ENCODE measurements at places on chromosomes 12 and 14.
A peak's percentile ranks its signal among the peaks of the same experiment; 100 is the strongest.

GRCh38 chr12:99287136-99287535, 360.4 kb upstream of the GARIN6 start:
- no peak for DNase-seq

GRCh38 chr12:45577844-45578399, 151.6 kb upstream of the ARID2 start:
- DNase-seq, result no peak

DNA sequence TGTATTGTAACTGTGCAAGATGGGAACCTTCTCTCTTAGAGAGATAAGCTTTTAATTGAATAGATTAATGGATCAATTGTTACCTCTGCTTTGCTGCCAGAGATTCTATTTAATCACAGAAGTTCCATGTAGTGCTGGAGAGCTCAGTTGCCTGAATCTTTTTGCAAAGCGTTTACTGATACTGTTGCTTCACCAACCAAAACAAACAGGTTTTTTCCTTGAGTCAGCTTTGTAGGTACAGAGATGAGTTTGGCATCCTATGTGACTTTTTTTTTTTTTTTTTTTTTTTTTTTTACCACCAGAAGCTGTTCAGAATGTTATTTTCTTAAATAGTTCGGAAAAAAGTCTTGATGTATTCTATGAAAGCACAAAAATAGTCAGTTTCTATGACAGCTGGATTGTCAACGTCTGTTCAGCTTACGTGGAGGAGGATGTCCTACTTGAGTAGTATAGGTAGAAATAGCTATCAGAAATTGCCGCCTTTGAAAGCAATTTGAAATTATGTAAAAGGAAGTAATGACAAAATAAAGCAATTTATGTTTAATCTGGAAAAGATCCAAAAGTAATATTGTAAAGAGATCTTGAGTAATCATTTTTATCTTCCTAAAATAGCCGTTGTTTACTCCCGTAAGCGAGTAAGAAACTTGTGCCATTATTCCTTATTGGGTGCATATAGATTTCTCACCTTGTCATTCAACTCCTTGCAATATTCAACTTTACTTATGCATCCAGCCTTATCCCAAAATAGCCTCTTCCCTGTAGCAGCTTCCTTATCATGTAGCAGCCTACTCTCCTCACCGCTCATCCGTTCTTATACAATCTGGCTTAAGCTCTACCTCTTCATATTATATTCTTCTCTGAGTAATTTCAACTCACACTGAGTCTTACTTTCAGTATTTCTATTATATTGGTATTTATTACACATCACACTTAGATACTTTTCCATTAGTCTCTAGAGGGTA, 5.2 kb downstream of the LRRK2 start:
- no peak for DNase-seq

DNA sequence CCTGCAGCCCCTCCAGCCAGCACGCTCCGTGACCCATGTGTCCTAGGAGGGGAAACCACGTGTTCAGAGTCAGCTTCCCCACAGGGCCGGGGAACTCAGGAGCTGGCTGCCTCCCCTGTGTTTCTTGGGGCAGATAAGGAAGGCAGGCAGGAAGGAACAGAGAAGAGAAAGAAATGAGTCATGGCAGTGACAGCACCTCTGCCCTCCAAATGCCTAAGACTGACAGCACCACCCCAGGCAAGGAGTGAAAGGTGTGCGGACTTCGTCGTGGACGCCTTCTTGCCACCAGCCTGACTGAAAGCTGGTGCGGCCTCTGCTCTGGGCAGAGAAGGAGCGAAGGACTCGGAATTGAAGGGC, 167.0 kb upstream of the FKBP4 start:
- no peak for DNase-seq

GRCh38 chr12:2335513-2335912, 282.7 kb downstream of the CACNA1C start:
- DNase-seq, result no peak

GRCh38 chr14:99728231-99728920, 44.3 kb downstream of the CYP46A1 start:
- no peak for DNase-seq

DNA sequence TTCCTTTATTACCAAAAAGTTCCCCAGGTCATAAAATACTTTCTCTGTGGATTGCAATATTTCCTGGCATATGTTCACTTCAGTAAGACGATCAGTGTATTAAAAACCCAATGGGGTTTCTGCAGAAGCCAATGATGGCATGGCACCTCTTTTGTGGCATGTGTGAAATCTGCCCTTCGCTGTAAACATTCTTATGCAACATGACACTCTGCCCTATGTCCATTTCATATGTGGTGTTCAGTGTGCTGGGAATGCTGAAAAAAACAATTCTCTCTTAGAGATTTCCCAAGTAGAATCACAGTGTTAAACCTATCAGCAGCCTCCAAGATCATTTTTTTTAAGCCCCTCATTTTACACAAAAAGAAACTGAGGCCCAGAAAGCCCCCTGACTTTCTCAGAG, 2.3 kb upstream of the MYBPC1 start:
- no peak for DNase-seq

DNA sequence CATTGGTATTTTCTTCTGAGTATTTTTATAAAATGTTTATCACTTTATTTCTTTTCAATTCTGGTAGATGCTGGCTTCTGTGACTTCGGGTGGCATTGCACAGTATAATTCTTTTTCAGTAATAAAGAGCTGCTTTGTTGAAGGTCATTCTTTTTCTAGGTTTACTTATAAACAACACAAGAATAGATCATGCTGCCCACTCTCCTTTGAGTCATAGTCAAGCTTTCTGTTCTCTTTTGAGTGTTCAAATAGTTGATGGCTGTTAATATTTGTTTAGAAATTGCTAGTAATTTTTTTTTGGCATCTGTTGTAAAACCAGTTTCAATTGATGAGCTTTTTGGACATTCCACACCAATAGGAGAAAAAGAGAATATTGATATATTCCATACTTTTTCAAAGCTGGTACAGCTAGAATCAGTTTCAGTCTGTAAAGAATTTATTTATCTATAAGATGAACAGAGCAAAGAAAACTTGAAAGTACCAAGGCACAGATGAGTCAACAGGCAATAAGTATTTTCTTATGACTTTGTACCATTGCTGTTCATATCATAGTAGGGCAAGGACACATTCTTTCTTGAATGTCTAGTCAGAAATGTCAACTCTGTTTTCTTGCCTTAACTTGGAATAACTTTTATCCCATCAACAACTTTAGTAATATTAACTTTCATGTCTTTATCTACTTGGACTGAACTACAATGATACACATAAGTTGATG, 513.0 kb upstream of the SEL1L start:
- no peak for DNase-seq

DNA sequence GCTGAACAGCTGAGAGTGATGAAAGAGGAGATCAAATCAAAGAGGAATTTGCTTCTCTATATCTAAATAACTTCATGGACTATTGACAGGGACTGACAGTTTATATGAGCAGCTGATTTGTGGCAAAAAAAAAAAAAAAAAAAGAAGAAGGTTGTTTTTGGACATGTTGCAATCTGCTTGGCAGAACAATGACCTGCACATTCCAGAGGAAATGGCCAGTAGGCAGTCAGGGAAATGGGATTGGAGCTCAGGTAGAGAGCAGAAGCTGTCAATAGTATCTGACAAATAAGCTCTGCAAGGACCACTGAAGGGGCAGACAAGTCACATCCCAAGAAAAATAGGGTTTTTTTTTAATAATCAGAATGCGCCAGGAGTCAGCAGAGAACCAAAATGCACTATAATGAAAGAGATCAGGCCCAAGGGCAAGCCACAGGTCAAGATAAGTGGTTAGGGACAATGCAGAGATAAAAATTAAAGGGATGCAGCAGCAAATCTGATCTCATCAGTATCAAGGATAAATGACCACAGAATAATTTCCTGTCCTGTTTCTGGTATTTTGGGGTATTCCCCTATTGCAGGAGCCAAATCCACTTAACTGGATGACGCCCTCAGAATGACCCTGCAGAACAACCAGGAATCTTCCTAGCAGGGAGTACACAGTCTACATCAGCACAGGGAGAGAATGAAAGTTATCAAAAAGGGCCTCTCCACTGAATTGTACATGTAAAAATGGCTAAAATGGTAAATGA, 22.6 kb upstream of the DUSP16 start:
- no peak for DNase-seq

DNA sequence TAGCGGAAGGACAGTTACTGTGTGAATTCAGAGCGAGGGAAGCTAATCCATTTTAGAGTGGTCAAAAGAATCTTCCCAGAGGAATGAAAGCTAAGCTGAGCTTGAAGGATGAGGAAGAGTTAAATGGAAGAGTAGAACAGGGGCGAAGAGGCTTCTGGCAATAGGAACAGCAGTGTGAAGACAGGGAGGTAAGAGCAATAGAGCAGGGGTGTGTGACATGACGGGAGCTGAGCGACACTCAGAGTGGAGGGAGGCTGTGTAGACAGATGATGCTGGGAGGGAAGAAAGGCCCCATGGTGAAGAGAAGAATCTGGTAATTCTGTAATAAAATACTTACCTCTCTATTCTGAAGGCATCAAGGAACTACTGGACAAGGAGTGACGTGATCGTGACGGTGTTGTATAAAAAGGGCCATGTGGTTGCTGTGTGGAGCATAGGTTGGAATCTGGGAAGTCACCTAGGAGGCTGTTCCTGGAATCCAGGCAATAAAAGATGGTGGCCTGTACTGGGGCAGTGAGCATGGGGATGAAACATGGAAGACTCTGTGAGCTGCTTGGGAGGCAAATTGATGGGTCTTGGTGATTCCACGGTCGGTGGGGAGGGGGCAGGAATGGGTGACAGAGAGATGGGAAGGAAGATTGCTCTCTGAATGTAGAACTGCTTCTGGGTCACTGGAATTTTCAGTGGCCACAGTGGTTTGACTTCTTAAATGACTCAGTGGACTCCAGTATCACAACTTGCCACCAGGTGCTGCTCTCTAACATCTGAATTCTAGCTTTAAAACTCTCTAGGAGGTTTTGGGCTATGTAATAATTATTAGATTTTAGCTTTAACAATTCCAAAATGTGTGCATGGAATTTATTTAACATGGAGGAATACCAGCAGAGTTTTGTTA, 164.1 kb downstream of the ATP23 start:
- no peak for DNase-seq

DNA sequence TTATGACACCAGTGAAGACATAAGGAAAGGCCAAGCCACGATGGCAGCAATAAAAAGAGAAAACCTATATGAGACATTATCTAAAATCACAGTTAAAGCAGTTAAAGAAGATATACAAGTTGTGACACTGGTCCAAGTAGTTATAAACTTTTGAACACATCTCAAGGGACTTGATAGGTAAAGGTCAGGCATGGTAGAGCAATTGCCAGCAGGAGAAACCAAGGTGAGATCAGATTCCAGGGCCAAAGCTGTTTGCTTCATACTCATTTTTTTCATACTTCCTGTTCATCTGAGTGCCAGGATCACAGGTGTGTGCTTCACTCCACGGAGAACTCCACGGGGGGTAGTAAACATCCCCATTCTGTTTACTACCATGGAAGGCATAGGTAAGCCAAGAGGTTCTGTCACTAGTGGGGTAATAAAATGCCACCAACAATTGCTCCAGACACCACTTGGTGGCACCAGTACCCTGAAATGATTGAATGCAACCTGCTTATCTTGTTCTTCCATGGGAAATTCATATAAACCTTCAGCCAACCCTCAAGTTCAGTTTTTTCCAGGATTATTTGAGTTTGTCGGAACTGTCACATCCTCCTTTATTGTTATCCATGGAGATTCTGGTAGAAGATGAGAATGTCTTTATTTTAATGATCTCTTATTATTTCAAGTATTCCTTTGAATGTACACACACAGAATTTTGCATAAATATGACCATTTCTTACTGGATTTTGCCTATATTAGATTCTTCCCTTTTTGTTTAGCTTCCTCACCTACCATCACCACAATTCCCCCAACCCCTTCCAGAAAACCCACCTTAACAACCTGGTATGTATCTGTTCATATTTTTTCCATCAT, 59.2 kb upstream of the TSPAN8 start:
- DNase-seq, result no peak

DNA sequence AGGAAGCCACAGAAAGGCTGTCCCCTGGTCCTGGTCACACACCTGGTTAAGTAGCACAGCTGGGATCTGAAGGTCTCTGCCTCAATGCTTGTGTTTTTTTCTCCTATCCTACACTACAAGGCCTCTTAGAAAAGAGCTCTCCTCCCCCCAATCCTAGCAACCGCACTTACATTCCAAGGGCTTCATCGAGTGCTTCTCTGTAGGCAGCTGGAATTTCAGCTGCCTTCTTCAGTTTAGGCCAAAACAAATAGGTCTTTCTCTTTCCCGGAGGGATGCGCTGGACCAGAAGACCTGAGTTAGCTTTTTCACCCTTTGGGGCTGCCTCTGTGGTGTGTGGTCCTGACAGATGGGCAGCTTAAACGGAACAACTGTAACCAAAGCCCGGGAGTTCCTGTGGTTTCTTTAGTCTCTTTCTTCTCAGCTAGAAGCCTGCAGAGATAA, 109.7 kb downstream of the GPATCH2L start:
- peak; percentile 12 for DNase-seq

DNA sequence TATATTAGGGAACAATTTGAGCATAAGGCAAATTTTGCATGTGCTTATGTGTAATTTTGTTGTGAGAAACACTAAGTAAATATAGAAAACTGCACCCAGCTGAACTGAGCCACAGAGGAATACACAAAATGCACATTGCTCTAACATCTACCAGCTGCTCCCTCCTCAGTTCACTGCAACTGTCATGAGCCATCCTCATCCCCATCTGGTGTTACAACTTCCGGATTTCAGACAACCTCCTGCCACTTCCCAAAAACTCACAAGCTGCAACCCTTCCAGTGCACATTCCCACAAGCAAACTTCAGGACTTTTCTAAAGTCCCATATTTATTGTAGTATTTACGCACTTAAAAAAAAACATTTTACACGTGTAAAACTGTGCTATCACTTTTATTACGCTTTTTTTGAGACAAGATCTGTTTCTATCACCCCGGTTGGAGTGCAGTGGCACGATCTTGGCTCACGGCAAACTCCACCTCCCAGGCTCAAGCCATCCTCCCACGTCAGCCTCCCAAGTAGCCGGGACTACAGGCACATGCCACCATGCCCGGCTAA, 169.1 kb upstream of the TBX3 start:
- DNase-seq, result no peak

DNA sequence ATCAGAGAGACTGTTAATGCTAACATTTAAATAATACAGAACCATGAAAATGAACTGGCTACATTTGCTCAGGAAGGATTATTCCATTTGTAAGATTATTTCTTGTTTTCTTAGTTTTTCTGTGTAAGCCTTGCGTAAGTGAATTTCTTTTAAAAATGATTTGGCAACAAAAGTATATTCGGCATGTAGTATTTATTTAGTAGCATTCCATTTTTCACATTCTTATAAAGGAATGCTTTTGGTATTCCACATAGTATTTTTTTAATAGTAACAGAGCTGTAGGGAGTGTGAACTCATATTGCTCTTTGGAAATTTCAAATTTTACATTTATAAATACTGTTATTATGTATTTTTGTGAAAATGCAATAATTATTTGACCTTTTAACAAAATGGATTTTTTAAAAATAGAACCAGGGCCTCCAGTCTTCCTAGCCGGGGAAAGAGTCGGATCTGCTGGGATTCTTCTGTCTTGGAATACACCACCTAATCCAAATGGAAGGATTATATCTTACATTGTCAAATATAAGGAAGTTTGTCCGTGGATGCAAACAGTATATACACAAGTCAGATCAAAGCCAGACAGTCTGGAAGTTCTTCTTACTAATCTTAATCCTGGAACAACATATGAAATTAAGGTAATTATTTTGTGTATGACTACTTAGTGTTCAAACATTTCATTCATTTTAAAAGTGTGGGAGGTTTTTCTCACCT, 1.2 kb downstream of the PTPRQ start:
- DNase-seq, result no peak

GRCh38 chr12:44616402-44616801, 259.7 kb downstream of the NELL2 start:
- no peak for DNase-seq
